Activated CD4-positive, alpha-beta T cell treated with anti-CD3 and anti-CD28 coated beads, Interleukin-2, amount 50 U/mL, for 48 hours (primary cell): ENCODE measurements at places on chromosomes 1 and 21.

- DNase-seq, result no peak
Measured at GRCh38 chr1:175679981-175680652, 63.3 kb downstream of the TNR start.

DNA sequence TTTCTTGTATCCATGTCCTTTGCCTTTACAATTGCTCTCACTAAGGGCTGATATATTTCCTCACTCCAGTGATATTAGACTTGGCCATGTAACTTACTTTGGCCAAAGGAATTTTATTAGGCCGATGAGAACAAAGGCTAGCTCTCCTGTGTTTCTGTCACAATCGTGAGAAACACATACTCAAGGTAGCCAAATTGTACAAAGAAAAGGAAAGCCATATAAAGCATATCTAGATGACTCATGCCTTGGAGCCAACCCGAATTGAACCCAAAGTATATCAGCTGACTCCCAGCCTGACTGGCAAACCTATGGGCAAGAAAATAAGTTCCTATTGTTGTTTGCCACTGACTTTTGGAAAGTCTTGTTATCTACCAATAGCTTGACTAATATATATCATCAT lies 371.7 kb upstream of the LRRC7 start:
- no peak for DNase-seq

DNA sequence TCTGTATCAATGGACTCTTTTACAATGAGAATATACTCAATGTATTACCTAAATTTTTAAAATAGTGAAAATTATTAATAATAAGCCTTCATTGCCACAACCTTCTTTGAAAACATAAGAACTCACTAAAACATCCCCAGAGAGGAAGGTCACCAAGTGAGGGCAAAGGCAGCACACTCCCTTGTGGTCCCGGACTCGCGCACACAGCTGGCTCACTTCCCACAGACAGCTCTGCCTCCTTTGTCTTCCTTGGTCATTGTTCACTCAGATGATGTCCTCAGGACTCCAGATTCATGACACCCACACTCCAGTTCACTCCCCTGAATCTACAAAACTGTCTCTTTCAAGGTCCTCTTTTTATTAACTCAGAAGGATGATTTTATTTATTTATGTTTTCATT lies 19.2 kb upstream of the UBR4 start:
- no peak for DNase-seq

DNA sequence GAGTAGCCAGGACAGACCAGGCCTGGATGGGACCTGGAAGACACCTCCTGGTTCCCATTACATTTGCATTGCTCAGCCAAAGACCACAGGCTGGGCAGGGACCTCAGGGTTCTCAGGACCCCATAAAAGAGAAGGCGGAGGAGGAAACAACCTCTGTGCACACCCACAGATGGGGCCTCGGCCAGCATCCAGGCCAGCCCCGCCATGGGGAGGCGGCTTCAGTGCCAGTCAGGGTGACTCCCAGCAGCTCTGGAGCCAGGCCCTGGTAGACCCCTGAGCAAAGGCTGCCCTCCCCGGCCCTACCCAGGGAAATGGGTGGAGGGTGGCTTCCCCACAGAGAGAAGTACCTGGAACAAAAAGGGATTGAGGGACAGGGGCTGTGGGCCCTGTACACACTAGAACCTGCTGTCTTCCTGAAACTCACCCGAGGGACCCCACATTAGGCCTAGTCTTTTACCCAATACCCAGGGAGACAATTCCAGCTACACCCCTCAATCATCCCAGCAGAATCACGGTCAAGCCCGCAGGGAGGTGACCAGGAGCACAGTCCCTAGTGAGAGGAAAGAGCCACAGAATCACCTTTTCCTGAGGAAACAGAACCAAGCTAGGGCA lies 64.5 kb downstream of the PSMG1 start:
- no peak for DNase-seq

- DNase-seq, result no peak
Measured at GRCh38 chr21:31545036-31545435, 114.5 kb upstream of the SOD1 start.

DNA sequence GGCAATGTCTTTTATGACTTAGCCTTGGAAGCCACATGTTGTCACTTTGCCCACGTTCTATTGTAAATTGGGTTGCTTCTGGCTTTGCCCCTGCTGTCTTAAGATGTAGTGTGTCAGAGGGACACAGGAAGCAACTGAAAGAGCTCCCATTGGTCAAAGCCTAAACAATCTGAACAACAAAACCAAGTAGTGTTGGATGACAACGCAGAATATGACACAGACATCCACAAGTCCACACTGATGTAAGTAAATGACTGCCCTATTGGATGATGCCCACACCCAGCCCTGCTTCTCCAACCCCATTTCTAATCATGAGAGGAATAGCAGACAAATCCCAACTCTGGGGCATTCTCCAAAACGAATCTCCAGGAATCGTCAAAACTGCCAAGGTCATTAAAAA lies 50.7 kb downstream of the ELF3 start:
- no peak for DNase-seq
